ENCODE measurements at places on chromosomes 2 and 18.

GRCh38 chr2:106159866-106160785 is 34.0 kb downstream of the UXS1 start:
- no peak for DNase-seq

GRCh38 chr18:60120231-60120750 is 220.5 kb downstream of the PMAIP1 start:
- DNase-seq = no peak

- no peak for DNase-seq
These were observed 4.3 kb upstream of the NAGK start for GRCh38 chr2:71064110-71064611.

DNA sequence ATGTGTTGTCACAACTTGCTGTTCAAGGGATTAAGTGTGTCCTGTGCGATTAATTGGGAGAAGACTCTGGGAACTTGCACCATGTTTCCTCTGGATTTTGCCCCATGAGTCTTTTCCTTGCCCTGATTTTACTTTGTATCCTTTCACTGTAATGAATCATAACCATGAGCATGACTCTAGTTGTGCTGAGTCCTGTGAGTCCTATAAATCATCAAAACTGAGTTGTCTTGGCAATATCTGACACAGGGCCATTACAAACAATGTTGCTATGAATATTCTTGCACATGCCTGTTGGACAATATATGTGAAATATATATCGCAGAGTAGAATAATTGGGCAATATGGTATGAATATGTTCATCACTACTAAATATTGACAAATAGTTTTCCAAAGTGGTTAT is 56.5 kb upstream of the COL5A2 start:
- DNase-seq = no peak

DNA sequence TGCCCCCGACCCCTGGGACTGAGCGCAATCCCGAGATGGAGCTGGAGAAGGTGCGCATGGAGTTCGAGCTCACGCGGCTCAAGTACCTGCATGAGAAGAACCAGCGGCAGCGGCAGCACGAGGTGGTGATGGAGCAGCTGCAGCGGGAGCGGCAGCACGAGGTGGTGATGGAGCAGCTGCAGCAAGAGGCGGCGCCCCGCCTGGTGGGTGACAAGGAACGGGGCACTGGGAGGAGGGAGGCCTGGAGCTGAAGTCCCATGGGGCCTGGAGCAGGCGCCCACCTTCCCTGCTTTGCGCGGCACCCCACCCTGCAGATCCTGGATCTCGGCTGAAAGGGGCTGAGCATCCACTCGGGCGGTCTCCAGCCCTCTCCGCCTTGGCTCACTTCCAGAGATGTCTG is 1.2 kb downstream of the TMEM247 start:
- DNase-seq = no peak

- no peak for DNase-seq
These were observed 433.3 kb downstream of the NBAS start for GRCh38 chr2:15127876-15128275.

GRCh38 chr2:215828528-215829184 is 184.7 kb downstream of the MREG start:
- DNase-seq = no peak

DNA sequence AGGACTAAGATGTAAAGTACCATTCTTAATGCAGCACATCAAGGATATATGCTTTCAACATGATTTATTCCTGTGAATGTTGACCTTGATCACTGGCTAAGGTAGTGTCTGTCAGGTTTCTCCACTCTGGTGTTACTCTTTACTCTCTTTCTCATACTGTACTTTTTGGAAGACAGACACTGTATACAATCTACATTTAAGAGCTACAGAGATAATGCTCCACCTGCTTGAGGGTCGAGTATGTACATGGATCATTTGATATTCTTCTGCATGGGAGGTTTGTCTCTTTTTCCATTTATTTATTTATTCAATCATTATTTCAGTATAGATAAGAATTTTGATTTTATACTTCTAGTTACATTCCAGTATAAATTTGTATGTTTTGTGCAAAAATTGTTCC is 199.5 kb upstream of the RGPD4 start:
- DNase-seq = no peak

GRCh38 chr2:197205585-197206215 is 104.9 kb downstream of the ANKRD44 start:
- DNase-seq = no peak

DNA sequence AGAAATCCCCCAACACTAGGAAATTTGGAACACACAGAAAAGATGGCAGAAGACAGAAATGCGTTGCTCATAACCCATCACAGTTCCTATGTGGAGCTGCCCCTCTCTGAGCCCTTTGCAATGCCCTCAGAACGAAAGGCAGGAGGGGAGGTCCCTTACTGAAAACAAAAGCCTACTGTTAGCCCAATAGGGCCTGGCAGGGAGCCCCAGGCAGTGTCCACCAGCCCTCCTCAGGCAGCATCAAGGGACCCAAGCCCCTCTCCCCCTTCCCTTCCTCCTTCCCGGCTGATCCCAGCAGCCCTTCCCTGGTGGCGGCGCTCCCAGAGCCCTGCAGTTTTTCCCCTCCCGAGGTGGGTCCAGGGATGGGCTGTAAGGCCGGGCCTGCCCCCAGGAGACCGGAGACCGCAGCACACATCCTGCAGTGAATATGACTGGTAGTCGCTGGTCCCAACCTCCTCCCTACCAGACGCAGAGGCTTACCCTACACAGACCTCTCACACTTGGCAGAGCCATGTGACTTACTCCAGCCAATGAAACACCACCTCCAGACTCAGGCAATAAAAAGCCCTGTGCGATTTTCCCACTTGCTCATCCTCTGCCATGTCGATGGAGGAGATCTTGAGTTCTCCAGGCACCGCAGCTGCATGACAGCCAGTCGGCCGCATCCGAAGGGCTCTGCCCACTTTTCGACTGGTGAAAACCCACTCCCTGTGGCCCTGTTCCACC is 19.4 kb upstream of the DUSP2 start:
- peak; percentile 46 for DNase-seq

DNA sequence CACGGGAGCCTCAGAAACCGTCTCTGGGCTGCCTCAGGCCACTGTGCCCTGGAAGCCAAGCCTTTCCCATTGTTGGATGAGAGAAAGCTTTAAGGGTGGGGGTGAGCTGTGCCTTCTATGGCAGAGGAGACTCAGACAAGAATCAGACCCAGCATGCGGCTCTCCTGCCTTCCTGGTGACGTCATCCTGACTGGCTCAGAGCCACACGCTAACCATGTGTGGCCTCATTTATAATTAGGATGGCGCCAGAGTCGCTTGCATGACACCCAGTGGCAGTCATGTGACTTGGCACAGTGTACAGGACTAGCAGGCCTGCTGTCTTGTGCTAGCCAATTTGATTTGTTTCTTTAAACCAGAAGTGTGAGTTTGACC is 99.1 kb downstream of the SH3BP4 start:
- DNase-seq = peak; percentile 71

GRCh38 chr2:217101972-217102371 is 242.1 kb upstream of the TNP1 start:
- no peak for DNase-seq

GRCh38 chr2:158730621-158731140 is 64.4 kb upstream of the DAPL1 start:
- DNase-seq = no peak

GRCh38 chr2:57907411-57907810 is 139.2 kb upstream of the VRK2 start:
- DNase-seq = no peak

DNA sequence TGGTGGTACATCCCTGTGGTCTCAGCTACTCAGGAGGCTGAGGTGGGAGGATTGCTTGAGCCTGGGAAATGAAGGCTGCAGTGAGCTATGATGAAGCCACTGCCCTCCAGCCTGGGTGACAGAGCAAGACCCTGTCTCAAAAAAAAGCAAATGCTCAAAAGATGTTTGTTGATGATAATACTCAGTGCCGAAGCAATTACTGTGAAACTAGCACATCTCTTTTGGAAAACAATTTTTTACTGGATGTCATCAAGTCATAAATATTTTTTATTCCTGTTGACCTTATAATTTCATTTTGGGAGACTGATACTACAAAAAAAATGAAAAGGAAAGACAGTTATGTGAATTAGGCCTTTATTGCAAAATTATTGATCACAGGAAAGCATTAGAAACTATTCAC is 34.5 kb upstream of the FHOD3 start:
- no peak for DNase-seq

GRCh38 chr18:9135912-9136314 is 668 bp upstream of the ANKRD12 start:
- peak; percentile 33 for DNase-seq

- DNase-seq = no peak
These were observed 87.1 kb downstream of the ATP9B start for GRCh38 chr18:79156327-79156726.

GRCh38 chr2:235669269-235669831 is 175.5 kb downstream of the AGAP1 start:
- no peak for DNase-seq

DNA sequence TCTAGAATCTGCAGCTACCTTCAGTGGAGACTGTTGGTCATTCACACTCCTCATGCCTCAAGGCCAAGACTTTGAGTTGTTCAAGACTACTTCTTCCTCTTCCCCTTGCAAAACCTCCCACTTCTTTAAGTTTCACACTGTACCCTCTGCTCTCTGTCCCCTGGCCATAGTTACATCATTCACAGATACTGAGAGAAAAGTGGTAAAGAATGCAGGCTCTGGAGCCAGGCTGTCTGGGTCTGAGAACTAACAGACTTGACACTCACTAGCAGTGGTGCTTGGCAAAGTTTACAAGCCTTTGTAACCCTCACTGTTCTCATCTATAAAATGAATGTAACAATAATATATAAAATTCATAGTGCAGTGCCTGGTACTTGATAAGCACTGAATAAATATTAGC is 61.8 kb downstream of the CDH20 start:
- no peak for DNase-seq

DNA sequence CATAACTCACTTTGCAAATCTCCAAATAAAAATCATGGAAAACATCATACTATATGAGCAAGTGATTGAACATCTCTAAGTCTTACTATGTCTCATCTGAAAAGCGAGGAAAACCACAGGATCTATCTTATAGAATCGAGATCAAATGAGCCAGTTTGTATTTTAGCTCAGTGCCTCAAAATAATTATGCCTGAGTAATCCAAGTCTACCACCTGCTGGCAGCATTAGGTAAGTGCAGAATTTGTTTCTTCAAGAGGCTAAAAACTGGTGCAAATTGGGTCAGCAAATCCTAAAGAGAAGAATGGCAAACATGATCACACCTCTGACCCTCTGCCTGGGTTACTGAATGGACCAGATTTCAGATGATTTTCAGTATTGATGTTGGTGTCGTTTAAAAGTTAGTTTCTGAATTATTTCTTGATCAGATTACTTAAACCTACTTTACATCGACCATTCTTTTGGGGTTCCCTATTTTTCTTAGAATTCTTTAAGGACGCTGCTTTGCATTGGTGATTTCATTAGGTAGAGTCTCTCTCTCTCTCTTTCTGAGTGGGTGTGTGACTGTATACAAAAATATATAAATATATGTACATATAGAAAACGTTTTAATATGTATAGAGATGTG is 12.7 kb upstream of the FHOD3 start:
- DNase-seq = peak; percentile 13

GRCh38 chr2:173043476-173043875 is 32.2 kb upstream of the MAP3K20 start:
- no peak for DNase-seq

DNA sequence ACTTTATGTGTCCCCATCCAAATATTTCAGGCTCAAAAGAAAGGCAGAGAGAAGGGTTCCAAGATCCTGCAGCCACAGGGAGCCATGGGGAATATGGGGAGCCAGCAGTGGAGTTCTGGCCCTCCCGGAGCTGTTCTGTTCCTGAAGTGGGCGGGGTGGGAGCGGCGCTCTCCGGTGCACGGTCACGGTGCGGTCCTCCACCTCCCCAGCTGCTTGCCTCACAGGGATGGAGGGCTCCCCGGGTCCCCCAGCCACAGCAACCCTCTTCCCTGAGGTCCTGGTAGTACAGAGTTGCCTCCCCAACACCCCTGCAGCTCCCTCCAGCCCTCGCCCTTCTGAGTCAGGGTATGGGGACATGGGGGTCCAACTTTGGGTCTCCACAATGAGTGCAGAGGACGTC is 26.2 kb upstream of the SNED1 start:
- no peak for DNase-seq

GRCh38 chr2:173952267-173953046 is 12.7 kb downstream of the SP3 start:
- no peak for DNase-seq

DNA sequence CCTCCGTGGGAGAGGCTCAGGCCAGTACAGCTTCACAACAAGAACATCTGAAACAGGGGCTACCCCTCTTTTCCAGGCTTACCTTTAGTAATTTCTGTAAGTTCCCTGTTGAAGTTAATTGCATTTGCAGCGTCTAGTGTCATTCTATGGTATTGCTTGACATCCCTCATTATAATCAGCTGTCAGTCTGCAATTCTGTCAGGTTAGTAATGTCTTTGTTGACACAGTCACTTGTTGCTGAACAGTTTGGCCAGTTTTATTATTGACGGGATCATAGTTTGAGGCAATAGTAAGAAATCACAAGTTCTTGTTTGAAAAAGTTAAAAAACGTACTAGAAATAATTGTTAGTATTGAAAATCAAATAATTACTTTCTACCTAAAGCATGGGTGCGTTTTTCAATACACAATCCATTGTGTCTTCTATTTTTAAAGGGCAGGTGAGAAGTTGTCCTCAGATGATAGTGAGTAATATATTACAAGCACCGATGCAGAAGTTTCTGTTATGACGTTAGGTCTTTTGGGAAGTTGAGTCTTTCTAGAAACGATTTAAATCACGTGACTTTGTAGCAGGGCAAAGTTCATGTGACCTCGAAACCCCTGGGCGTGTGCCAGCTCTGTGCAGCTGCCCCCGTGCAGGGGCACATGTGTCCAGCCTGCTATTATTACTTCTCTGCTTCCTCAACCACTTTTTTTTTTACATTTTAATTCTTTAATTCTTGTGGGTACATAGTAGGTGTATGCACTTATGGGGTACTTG is 49.5 kb upstream of the MBP start:
- DNase-seq = no peak

GRCh38 chr18:74351354-74351753 is 35.7 kb downstream of the C18orf63 start:
- DNase-seq = no peak

DNA sequence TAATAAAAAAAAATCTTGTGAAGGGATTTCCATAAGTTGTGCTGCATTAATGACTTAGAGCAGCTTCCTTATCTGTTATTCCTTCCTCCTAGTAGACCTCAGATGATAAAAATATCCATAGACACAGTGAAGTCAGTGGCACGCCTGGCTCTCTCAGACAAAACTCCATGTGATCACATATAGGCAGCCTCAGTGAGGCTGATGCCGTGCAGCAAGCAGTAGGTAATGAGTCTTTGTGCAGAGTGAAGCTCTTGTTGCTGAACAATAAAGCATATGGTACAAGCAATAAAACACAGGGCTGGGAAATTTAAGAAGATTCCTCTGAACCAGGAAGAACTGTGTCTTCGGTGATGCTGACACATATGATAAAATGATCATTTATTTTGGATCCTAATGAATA is 102.7 kb downstream of the CSRNP3 start:
- DNase-seq = no peak
